Panc1 (cell line): ENCODE measurements at places on chromosomes 2 and 18. TPM values are rescaled to one million over a fixed set of nuclear protein-coding genes. Genes with fewer than 3 reads are reported as not detected.

- no peak for DNase-seq
- no peaks in the 10 kb centered on the region for H3K36me3 ChIP-seq
- H3K4me1 ChIP-seq = no peaks in the 10 kb centered on the region
- no peaks in the 10 kb centered on the region for H3K27me3 ChIP-seq
- H3K27ac ChIP-seq = no peak overlapping the region
Observed at GRCh38 chr18:32358075-32358474, 112.6 kb downstream of the GAREM1 start.

Gene STEAP3
- 44.8 TPM for total RNA-seq

Gene ARL4C
- total RNA-seq = 151 TPM

- H3K4me3 ChIP-seq = no peak overlapping the region
- H3K27me3 ChIP-seq = no peaks in the 10 kb centered on the region
- peaks cover 20% of the 10 kb centered on the region for H3K36me3 ChIP-seq
- H3K4me1 ChIP-seq = no peaks in the 10 kb centered on the region; the same call in 1 of the 2 replicates
Observed at GRCh38 chr2:171964308-171964707, 35.4 kb upstream of the METAP1D start.

Gene CENPA
- 55.0 TPM for total RNA-seq

DNA sequence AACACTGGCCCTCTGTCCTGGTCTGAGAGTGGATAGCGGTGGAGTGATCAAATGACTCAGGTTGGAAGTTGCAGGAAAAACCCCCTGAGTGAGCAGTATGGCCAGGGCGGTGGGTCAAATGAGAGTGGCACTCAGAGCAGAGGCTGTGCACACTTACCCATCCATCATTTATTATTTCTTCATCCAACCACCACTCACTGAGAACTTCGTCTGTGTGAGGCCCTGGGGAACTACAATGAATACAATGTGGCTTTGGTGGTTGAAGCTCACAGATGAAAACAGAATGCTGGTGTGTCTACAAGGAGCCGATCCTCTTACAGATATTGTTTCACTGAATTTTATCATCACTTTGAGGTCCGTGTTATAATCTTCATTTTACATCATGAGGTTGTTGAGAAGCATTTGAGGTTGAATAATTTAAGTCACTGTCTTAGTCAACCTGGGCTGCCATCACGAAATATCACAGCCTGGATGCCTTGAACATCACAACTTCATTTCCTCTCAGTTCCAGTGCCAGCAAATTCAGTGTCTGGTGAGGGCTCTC is 73.4 kb upstream of the ID2 start:
- no peak overlapping the region for H3K27ac ChIP-seq
- H3K27me3 ChIP-seq = no peaks in the 10 kb centered on the region
- no peak overlapping the region for H3K4me3 ChIP-seq
- no peak for DNase-seq
- no peaks in the 10 kb centered on the region for H3K4me1 ChIP-seq
- H3K36me3 ChIP-seq = no peaks in the 10 kb centered on the region

Gene RAD51AP2
- not detected for total RNA-seq
